ENCODE measurements at places on chromosomes 7 and 10.

GRCh38 chr7:90966346-90966745 is 297.9 kb upstream of the FZD1 start:
- DNase-seq = no peak

DNA sequence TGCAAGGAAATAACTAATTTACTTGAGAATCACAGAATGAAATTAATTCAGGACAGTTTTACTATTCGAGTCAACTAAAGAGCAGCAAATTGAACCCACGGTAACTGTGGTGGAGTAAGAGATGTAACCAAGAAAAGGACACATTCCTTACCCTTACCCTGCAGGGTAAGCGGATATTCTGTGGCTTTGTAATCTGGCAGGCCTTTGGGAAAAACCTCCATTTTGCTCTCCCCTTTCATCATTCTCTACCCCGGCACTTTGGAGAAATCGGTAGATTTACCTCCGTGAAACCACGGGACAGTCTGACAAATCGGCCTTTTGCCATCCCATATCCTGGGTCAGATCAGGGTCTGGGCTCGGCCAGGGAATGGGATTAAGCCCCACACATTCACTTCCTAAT is 18.4 kb downstream of the RCC1L start:
- no peak for DNase-seq

DNA sequence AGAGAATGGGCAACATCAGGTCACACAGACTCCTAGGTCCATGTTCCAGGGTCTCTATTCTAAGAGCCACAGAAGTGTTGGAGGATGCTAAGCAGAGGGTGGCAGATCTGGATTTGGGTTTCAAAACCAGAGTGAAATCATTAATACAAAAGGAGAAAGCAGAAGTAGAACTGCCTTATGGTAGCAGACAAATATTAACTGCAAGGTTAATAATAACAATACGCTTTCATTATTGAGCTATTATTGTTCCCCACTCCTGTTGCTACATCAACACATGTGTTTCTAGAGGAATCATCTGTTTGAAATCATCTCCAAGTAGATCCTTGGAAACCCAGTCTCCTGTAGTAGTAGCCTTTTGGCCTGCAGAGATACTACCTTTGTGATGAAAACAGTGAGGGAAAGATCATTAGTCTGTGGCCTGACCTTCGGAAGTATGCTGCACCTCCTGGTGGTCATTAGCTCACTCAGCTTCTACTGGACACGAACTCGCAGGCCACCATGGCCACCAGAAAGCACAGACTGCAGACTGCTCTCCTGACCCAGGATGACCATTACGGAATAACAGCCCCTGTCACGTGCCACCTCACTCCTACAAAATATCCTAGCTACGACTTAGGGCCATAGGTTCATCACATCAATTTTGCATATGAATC is 84.6 kb downstream of the XPNPEP1 start:
- DNase-seq = no peak

DNA sequence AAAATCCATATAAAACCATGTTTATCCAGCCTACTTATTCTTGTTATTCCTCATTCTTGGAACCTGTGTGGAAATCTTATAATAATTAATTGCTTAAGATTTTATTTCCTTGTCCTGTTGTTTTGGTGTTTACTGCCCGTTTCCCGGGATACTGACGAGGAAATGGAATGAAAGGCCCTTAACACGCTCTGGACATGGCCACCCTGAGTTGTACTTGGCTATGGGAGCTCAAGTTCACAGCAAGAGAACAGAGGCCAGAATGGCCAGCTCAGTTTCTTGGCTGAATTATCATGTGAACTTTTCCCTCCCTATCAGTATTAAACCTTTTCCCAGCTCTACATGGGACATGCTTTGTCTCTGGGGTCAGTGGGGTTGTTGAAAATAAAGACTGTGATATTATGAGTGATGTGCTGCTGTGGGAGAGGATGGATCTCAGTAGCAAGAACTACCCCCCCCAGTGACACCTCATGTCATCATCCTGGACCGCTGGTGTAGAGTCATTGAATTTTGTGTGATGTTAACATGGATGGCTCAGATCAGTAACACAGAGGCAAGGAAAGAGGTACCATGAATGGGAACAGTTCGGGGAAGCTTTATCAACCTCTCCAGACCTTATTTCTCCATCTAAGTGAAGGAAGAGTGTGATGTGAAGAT is 87.0 kb upstream of the IGFBP3 start:
- DNase-seq = no peak

- no peak for DNase-seq
These were observed 9.8 kb downstream of the P4HA1 start for GRCh38 chr10:73086816-73087215.

GRCh38 chr10:19488592-19489280 is 327.5 kb upstream of the PLXDC2 start:
- no peak for DNase-seq

GRCh38 chr7:88072715-88073055 is 138.6 kb downstream of the ADAM22 start:
- peak; percentile 34 for DNase-seq

DNA sequence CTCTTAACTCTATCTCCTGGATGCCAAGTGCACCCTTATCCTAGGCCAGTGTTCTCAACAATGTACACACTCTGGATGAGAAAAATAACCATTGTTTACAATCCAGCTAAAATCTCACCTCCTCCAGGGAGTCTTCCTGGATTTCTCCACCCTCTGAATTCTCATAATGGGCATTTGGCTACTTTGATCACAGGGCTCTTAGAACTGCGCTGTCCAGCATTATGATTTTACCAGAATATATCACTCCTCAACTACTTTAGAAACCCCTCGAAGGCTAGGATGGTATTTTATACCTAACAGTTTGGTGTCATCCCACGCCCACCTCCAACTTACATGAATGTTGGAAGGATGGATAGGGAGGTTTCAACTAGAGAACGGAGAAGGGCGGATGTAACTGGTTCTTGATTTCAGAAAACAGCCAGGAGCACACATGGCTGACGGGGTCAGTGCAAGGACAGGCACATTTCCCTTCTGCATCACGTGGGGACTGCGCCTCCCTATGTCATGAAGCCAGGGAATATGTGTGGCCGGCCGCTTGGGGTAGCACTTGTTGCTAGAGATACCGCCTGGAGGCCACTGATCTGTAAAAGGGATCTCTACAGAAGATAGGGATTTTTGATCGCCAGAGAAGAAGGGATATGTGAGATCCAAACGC is 1.2 kb upstream of the ATP6V0E2 start:
- peak; percentile 89 for DNase-seq

- peak; percentile 46 for DNase-seq
These were observed 826 bp downstream of the CHPF2 start for GRCh38 chr7:151232917-151233701.

GRCh38 chr10:12048547-12048946 is 5.9 kb upstream of the UPF2 start:
- DNase-seq = no peak

DNA sequence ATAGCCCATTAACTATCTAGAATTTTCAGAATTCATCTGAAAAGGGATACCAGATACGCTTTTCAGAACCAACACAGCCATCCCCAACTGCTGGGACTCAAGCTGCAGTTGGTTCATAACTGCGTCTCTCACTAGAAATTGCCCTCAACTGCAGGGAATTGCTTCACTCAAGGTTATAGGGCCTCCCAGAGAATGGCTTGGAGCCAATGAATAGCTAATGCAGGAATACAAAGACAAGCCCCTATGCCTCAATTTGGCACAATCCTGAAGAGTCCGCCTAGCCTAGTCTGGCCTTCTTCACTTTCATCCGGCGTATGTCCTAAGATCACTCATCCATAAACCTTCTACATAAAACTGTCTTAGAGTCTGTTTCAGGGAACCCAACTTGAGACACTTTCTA is 164.0 kb downstream of the SKAP2 start:
- peak; percentile 36 for DNase-seq

DNA sequence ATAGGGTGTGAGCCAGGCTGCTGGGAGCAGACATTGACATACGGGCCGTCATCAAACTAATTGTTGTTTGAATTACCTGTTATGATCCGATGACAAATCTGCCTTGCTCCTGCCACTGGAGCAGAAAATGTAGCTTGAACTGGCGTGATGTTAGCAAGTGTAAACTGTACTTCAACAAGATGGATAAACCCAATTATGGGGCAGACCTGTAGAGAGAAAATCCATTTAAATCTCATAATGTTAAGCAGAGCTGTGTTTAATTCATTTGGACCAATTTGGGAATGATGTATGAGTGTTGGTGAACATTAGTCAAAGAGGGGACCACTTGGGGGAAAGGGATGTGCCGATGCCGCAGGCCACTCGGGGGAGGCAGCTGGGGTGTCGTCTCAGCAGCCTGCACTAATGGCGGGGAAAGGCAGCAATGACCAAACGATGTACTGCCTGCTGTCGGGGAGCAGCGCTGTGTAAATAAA is 27.4 kb downstream of the TCF7L2 start:
- DNase-seq = peak; percentile 6

Measured in NCI-H69 (cell line).